ENCODE measurements at places on chromosomes 11 and 22.

- DNase-seq, result no peak
Observed at GRCh38 chr11:36631774-36632173, 33.7 kb upstream of the RAG2 start.

GRCh38 chr22:46491946-46492345 lies 45.5 kb downstream of the CELSR1 start:
- DNase-seq, result no peak

DNA sequence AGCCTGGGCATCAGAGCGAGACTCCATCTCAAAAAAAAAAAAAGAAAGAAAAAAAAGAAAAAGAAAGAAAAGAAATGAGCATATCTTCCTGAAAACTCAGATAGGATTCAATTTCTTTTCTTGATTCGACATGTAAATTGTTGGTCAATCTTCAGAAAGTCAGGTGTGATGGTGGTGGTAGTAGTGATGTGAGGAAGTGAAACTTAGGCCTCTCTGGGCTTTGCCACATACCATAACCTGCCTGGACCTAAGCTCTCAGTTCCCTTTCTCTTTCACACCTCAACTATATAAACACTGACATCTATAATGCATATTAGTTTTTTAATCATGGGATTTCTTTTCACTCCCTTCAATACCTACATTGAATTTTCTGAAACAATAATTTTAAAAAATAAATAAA lies 98.0 kb upstream of the TBCEL start:
- DNase-seq, result no peak

GRCh38 chr22:28962042-28962554 lies 78.7 kb downstream of the ZNRF3 start:
- no peak for DNase-seq

DNA sequence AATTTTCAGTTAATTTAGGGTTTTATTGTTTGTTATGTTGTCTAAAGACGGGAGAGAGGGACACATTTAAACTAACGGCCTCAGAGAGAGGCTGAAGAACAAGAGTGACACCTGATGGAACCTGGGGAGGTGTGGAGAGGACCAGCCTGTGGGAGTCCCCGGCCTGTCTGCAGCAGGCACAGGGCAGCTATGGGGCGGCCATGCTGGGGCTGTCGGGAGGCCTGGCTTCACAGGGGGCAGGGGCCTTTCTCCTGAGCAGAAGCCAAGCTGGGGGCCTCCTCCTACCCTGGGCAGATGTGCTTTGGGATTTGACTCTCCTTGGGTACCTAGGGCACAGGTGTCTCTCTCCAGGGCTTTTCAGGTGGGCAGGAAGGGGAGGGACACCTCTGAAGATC lies 21.9 kb downstream of the RELT start:
- no peak for DNase-seq

- DNase-seq, result no peak
Observed at GRCh38 chr11:858053-858761, 15.6 kb downstream of the TSPAN4 start.

DNA sequence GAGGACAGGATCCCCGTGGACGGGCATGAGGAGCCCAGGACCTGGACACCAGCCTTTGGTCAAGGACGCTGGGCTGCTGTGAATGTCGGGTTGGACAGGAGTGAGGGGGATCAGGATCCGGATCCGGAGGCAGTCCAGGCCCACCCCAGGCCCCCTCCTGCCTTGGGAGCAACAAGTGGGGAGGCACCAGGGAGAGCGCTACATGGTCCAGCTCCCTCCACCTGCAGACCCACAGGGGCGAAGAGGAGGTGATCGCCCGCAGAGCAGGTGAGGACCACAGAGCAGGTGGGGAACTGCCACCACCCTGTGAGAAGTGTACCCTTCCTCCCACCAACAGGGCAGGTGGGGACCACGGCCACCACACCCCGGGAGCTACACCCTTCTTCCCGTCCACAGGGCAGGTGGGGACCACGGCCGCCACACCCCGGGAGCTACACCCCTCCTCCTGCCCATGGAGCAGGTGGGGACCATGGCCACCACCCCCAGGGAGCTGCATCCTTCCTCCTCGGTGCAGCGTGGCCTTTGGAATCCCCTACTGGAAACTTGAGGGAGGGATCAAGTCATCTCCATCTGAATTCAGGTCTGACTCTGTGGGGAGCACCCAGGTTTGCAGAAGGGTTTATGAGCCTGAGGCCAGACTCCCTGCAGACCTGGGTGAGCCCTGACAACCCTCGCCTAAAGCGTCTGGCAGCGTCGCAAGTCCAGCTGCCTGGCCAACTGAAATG lies 141.0 kb downstream of the BRD1 start:
- DNase-seq, result no peak
